ENCODE measurements at places on chromosomes 2 and 18.

- DNase-seq: no peak
These were observed 25.2 kb downstream of the TOGARAM2 start for GRCh38 chr2:29006092-29006979.

- DNase-seq: no peak
These were observed 70.9 kb downstream of the NFATC1 start for GRCh38 chr18:79466591-79466990.

- DNase-seq: no peak
These were observed 43.6 kb downstream of the GRHL1 start for GRCh38 chr2:9995059-9995458.

DNA sequence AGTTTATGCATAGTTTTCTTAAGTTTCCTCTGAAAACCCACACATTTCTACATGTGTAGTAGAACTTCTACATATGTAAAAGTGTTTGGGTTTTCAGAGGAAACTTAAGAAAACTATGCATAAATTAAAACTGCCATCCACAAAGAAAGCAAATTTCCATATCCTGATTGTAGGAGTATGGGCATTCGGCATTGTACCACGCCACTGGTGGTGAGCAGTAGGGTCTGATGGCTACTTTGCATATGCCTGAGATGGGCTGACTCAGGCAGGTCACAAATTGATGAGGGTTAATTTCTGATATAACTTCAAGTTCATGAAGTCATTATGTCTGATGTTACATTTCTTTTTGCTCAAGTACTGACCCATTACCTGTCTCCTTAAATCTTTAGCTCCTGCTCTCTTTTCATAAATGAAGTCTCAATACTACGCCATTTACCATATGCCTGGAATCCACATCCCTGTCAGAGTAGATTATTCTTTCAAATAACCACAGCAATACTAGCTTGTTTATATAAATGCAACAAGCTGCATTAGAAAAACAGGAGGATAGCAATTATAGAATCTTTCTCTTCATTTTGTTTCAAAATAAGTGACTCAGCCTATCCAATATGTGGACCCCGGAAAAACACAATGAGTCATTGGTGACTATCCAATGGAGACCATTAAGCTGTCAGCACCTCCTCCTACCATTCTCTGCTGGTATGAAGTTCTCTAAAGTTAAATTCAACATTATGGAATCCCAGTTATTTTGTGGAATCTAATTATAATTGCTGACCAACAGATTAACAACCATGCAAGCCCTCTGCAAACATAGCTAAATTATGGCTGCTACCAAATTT is 355.2 kb upstream of the UBE2E3 start:
- peak; percentile 93 for DNase-seq

DNA sequence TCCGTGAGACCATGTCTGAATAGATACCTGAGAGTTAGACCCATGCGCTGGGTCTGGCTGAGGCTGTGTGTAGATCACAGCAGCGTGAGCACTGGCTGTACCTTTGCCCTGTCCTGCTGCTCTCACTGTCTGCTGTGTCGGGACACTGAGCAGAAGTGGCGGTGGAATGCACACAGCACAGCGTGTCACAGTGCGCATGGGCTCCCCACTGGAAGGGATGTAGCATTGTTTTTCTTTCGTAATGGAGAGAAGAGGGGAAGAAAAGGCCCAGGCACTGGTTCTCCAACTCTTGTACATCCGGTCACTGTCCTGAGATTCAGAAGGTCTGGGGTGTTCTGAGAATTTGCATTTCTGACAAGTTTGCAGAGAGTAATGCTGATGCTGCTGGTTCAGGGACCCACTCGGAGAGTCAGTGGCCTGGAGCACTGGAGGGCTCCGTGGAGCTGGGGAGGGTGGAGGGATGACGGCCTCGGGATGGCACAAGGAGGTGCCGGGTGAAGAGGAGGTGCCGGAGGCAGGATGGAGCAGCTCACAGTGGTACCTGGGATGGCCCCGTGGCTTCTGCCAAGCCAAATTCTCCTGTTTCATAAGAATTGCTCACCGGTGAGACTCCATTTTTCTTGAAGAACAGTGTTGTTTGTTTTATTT is 252.8 kb downstream of the LDLRAD4 start:
- no peak for DNase-seq

DNA sequence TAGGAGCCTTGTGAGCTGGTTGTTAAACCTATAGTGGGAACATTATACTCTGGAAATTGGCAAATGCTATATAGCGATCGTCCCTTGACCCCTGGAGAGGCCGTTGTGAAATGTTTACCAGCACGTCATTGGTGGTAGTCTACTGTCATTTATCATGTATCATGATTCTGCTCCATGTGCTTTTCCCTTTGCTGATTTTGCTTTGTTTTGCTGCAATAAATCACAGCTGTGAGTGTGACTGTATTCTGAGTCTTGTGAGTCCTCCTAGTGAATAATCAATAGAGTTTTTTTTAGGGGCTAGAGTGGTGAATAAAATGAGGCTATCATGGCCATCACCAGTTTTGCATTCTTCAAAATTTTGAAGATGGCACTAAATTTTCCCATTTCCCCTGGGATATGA is 189.1 kb downstream of the HRH4 start:
- no peak for DNase-seq

GRCh38 chr2:157441072-157441454 is 2.8 kb downstream of the CYTIP start:
- DNase-seq: peak; percentile 43

GRCh38 chr2:22375096-22375495 is 1009.9 kb upstream of the KLHL29 start:
- DNase-seq: no peak

- DNase-seq: no peak
These were observed 27.5 kb upstream of the PGAP1 start for GRCh38 chr2:196954001-196954400.

DNA sequence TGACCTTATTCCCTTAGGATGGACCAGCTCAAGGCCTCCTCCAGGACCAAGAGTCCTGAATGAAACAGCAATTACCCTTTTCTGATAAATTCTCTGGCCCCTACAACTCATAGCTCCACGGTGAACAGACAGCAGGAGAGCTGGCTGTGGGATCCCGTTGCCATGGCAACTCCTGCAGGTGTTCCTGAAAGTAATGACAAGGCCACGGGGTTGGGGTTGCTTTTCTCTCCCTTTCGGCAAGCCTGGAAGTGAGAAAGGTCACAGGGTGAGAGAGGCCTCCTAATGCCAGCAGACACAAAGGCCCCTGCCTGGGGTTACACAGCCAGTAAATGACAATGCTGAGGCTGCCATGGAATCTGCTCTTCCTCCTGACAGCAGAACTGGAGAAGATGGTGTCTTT is 403.0 kb downstream of the NBAS start:
- DNase-seq: no peak

Measured in cardiac fibroblast (primary cell).